ENCODE measurements at places on chromosomes 5 and 9.
A peak's percentile ranks its signal among the peaks of the same experiment; 100 is the strongest.

GRCh38 chr5:350355-350754 lies 28.8 kb downstream of the AHRR start:
- no peak for DNase-seq

GRCh38 chr5:32942225-32942989 lies 231.3 kb downstream of the NPR3 start:
- no peak for DNase-seq

GRCh38 chr9:19379697-19380046 lies 364 bp downstream of the RPS6 start:
- peak; percentile 24 for DNase-seq

- no peak for DNase-seq
These were observed 3.9 kb downstream of the MVB12B start for GRCh38 chr9:126330536-126330935.

- DNase-seq, result no peak
These were observed 232.7 kb upstream of the SLC30A5 start for GRCh38 chr5:68861099-68861498.

- no peak for DNase-seq
These were observed 206.2 kb upstream of the SGCD start for GRCh38 chr5:156120777-156121176.

DNA sequence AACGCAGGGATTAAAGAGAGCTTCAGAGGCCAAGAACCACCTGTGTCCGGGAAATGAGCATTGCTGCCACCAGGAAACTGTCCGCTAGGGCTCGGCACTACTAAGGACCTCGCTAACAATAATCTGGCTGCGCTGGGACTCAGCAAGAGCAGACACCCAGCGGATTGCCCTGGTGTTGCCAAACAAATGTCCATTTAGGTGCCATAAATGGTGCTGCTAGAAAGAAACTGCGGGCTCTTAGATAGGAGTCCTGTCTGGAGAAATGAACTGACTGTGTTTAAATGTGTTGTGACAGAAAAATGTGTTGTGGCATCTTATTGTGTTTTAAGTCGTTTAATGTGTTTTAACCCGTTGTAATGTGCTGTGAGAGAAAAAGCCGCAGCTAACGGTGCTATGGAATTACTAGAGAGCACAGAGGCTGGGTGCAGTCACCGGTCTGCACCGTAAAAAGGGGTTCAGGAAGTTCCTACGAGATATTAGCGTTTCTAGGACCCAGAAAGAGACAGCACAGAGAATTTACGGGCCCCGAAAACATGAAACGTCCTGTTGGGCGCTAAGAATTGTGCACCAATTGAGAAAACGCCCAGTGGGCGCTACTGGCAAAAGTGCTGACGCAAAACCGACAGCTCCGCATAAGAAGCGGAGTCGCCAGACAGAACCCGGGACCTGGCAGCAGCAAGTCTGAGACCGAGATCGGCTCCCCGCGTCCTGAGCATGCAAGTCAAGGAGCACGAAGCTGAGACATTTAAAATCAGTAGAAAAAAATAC lies 90.6 kb downstream of the ANXA2R start:
- DNase-seq, result peak; percentile 55

- no peak for DNase-seq
These were observed 102.4 kb upstream of the PCSK5 start for GRCh38 chr9:75788006-75788634.

DNA sequence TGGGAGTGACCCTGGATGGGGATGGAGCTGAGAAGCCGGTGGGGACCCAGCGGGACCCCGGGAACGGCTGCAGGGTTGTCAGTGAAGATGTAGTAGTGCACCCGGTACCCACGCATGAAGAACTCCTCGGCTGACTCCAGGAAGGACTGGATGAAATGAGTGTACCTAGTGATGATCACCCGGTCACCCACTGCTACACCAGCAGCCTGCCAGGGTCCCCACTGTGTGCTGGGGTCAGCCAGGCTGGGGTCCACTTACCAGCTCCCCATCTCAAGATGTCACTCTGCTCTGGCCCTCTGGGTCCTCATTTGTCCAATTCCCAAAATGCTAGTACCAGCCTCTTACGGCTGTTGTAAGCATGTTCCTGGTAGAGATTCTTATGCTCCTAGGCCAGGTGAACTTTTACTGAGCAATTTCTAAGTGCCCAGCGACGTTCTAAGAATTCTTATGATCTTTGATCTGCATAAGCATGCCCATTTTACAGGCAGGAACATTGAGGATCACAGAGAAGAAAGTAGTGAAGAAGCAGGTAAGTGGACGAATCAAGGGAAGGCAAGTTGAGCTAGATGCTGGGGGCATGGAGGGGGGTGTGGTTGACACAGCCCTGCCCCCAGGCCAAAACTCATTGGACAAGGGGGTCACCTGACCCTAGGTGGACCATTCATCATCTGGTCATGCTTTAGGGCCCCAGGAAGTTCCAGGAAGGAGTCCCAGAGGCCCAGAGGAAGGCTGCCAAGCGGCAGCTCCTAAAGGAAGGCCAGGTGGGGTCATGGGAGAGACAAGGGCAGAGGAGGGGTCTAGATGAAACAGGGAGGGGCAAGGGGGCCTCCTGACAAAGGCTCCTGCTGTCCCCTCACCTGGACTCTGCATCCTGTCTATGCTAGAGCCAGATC lies 9.4 kb downstream of the GBGT1 start:
- DNase-seq, result no peak

DNA sequence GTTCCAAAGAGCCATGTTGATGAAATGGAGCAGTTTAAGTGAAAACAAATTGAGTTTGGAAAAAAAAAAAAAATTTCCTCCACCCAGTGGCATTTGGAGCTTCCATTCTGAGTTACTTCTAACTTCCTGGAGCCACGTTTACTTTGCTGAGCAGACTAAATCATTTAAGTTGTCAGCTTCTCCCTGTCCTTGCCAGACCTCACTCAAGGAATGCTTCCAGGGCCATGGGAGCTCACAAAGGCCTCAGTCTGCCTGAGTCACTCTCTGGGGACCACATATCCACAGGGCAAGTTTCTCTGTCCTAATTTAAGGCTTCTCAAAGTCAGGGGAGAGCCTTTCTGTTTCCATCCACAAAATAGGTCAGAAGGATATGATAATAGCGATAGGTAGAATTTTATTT lies 210.3 kb upstream of the TNC start:
- no peak for DNase-seq
